Stimulated activated CD8-positive, alpha-beta memory T cell treated with anti-CD3 and anti-CD28 coated beads, Interleukin-4, amount 100 ng/mL, for 4 hours (primary cell): ENCODE measurements at places on chromosomes 5 and 9.

- DNase-seq: no peak
Observed at GRCh38 chr9:79395228-79395627, 176.5 kb upstream of the TLE4 start.

DNA sequence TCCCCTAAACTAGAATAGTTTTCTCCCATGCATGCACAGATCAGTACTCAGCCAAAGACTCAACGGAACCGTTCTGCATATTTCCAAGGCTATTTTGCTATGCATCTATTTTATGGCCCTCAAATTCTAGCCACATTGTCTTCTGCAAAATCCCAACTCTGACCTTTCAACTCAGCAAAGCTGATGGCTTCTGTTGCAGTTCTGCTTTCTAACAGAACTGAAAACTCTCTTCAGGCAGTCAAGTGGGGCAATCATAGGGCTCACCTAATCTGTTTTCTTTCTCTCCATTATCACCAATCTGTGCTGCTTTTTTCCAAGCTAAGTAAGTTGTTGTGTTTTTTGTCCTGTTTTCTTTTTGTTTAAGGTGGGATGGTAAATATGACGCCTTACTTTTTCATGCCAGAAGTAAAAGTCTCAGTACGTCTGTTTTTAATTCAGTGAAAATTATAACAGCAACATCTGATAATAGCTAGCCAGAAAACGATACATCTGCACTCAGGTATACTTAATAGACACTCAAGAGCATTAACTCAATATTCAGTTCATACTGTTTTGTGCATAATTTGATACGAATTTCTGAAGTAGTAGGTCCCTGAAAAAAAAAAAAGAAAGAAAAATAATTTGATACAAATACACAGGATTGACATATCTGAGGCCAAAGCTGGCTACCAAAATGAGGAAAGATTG lies 454.3 kb downstream of the TLE1 start:
- DNase-seq: no peak

DNA sequence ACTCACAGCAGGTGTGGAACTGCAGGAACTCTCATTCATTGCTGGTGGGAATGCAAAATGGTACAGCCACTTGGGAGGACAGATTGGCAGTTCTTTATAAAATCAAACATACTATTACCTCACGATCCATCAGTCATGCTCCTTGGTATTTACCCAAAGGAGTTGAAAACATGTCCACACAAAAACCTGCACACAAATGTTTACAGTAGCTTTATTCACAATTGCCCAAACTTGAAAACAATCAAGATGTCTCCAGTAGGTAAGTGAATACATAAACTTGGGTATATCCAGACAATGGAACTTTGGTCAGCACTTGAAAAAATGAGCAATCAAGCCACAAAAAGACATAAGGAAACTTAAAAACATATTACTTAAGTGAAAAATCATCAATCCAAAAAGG lies 215.5 kb downstream of the IRX1 start:
- no peak for DNase-seq

- no peak for DNase-seq
Observed at GRCh38 chr9:1320607-1321195, 270.5 kb downstream of the DMRT2 start.

DNA sequence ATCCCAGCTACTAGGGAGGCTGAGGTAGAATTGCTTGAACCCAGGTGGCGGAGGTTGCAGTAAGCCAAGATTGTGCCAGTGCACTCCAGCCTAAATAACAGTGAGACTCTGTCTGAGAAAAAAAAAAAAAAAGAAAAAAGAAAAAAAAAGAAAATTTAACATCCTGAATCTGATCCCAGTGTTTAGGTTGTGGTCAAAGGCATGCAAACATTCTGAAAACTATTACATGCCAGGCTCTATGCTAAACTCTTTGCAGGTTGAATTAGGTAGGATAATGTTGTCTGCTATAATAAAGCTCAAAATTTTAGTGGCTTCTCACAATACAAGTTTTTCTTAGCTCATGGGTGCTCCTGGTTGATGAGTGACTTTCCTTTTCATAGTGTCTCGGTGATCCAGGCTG lies 367.4 kb downstream of the PSAT1 start:
- DNase-seq: no peak

GRCh38 chr9:131773911-131774379 lies 34.1 kb upstream of the RAPGEF1 start:
- DNase-seq: no peak

DNA sequence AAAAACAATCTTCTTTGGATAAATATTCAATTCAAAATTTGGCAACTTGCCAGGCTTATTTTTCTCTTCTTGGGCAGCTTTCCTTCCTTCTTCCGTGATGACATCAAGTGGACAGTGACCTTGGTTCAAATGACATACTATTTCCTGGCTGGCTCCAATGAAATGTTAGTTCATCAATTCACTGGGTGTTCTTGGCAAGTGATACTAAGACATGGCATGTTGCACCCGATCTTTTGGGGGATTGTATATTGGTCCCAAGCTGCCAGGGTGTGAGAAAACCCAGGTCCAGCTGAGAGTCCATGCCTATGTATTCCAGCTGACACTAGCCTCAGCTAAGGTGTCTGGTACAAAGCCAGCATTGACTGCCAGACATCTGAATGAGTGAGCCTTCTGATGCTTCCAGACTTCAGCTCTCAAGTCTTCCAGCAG lies 252.9 kb downstream of the MAT2B start:
- no peak for DNase-seq

DNA sequence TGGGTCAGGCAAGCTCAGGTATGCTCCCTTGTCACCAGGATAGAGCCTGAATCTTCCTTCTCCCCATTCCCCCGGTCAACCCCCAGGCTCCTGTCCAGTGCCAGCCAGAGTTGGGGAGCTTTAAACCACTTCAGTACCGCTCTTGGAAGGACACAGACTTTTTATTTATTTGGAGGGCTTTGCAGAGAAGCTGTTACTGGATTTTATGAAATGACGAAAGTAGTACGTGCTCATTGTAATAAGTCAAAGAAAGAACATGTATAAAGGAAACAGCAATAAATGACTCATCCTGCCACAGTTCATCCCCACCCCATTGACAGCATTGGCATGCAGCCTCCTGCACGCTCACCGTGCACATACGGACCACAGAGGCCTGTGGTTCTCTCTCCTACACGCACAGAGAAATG lies 230.3 kb downstream of the AUH start:
- no peak for DNase-seq

- DNase-seq: no peak
Observed at GRCh38 chr9:71352837-71353236, 231.4 kb upstream of the TRPM3 start.

GRCh38 chr5:123217173-123217572 lies 128.1 kb downstream of the PRDM6 start:
- no peak for DNase-seq

- no peak for DNase-seq
Observed at GRCh38 chr9:93156475-93157008, 22.5 kb upstream of the NINJ1 start.

DNA sequence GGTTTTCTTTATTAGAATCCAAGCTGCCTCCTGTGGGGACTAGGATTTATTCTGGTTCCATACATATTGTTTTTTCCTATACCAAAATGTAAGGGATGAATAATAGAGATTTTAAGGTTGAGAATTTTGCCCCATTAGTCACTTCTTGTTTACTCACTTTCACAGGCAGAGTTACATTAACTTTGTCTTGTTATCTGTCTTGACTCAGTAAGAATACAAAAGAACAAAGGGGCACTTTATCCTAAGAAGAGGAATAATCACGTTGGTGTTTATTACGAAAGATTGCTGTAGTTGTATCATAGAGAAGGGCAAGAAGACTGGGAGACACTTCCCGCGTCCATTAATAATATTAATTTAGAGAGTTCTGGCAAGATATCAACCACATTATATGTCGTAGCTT lies 599.7 kb upstream of the FTMT start:
- no peak for DNase-seq

DNA sequence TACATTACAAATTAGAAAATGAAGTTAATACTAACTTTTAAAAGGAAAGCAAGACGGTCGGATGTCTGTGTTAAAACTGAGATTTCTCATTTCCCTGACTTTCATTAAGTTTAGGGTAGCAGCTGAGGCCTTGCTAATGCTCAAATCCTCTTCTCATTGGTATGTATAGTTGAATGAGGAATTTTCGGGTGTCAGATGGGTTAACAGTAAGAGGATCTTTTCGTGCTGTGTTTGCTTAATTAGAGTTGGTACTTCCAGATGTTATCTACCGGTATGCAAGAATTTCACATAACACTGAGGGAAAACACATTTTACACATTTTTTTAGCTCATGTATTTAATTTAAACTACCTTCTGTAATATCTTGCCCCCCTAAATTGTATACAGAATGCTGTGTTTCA lies 168.2 kb upstream of the CTNND2 start:
- DNase-seq: no peak

DNA sequence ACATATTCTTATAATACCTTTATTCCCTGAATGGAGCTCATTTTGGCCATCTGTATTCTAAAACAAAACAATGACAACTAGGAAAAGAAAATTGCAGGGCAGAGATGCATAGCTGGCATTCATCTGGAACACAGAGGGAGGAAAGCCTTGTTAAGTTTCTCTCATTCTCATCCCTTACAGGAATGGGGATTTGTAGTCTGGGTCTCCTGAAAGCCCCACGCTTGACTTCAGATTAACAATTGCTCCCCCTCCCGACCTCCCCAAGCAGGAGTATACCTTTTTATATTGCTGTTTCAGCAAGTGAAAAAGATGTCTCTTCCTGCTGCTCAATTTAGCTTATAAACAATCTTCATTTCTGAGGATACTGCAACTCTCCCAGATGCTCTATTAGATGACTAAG lies 812.1 kb downstream of the EFNA5 start:
- no peak for DNase-seq

DNA sequence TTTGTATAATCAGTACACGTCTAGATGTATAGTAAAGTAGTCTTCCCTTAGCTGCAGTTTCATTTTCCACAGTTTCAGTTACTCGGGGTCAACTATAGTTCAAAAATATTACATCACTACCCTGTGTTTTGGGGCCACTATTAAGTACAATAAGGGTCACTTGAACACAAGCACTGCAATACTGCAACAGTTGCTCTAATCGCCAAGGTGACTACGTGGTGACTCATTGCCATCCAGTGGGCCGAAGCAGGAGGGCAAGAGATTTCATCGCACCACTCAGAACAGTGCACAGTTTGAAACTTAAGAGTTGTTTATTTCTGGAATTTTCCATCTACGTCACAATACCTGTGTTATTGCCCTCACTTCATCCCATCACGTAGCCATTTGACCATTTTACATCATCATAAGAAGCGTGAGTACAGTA lies at the start of gene ARL14EPL:
ARL14EPL (plus strand) TSS at position 379 of the 424 bp plus-strand sequence. CDS start 18,994 bp downstream, outside the sequence.
- no peak for DNase-seq

- no peak for DNase-seq
Observed at GRCh38 chr5:92868442-92868841, 712.6 kb downstream of the NR2F1-AS1 start.
